B cell (primary cell): ENCODE measurements at places on chromosomes 7 and 10. TPM values are rescaled to one million over a fixed set of nuclear protein-coding genes. Genes with fewer than 3 reads are reported as not detected.

TMEM225B gene
- 0.86 and 1.6 TPM in 2 replicates for total RNA-seq

CTAGE8 gene
- 1.3 and 1.4 TPM in 2 replicates for total RNA-seq

BBIP1 gene
- 35.1 and 46.1 TPM in 2 replicates for total RNA-seq

- H3K4me3 ChIP-seq: peak overlapping the region; percentile 37
- no peaks in the 10 kb centered on the region for H3K27me3 ChIP-seq
- H3K36me3 ChIP-seq: no peaks in the 10 kb centered on the region
Measured at GRCh38 chr7:39971924-39972323, 21.9 kb downstream of the CDK13 start.

DNA sequence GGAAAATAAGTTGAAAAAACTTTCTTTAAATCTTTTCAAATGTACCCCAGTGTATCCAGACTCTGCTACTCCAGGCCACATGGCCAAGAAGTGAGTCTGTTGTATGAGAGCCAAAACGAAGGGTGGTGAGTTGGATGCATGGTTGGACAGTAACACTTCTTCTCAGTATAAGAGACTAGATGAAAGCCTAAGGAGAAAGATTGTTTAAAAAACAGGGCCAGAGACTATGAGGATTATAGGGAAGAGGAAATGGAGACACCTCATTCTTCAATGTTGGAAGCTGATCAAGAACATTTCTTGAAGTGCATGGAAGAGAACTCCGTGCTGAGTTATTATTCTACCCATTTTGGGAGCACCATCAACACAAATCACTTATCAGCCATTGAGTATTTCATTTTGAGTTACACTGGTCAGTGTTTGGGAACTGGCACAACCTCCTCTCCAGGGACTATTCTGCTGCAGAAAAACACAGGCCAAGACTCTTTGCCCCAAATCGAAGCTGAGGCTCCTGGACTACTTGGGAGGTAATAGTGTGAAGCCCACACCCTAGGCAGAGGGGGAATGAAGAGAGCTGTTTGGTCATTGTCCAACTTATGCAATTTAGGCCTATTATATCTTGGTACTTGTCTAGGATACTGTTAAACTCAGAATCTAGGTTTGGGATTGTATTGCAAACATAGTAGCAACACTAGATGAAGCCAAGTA lies 123.0 kb upstream of the SEC61G start:
- no peaks in the 10 kb centered on the region for H3K36me3 ChIP-seq
- no peak overlapping the region for H3K27ac ChIP-seq
- no peak for DNase-seq

DNA sequence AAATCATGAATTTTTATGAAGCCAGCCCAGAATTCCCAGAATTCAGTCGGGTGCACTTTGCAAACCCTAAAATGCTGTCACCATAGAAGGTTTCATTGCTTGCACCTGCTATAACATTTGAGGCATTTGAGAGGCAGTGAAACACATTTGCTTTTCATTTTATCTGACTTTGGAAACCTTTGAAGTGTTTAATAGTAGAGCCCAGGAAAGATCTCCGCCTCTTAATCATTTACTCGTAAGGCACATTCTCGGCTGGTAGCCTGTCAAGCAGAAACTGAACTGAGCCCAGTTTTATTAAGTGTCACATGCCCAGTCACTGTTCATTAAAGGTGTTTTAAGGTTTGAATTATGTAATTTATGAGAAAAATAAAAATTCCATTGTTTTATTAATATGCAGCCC lies 247.6 kb downstream of the EMX2 start:
- H3K27ac ChIP-seq: no peak overlapping the region
- H3K4me1 ChIP-seq: no peaks in the 10 kb centered on the region
- no peaks in the 10 kb centered on the region for H3K27me3 ChIP-seq

GRCh38 chr10:106474876-106475275 lies 689.6 kb downstream of the SORCS1 start:
- no peaks in the 10 kb centered on the region for H3K27me3 ChIP-seq
- H3K4me1 ChIP-seq: no peaks in the 10 kb centered on the region
- DNase-seq: no peak
- no peak overlapping the region for H3K27ac ChIP-seq
- no peak overlapping the region for H3K4me3 ChIP-seq

DNA sequence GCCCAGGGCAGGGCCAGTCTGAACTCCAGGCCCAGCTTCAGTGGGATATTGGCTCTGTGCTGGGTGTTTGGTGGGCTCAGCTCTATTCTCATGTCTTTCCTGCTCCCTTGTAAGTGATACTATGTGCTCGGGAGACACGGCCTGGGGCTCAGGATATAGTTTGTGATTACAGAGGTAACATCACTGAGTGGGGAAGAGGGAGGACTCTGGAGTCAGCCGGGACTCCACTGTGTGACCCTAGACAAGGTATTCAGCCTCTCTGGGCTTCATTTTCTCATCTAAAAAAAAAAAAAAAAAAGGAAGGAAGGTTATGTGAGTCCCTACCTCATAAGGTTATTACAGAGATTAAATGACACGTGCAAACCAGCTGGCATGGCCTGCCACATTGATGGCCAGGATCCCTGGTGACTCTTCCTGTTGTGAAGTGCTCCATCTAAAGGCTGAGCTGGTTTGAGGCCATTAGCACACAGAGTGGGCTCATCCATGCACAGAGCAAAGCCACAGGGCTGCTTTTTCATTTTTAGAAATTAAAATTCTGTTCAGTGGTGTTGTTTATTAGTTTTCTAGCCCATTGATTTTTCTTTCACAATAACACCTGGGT lies 15.7 kb downstream of the SLC13A4 start:
- no peak for DNase-seq
- no peaks in the 10 kb centered on the region for H3K27me3 ChIP-seq
- no peaks in the 10 kb centered on the region for H3K4me1 ChIP-seq
- no peak overlapping the region for H3K4me3 ChIP-seq

GRCh38 chr7:98133621-98134303 lies 27.1 kb downstream of the LMTK2 start:
- H3K4me1 ChIP-seq: peaks cover 74% of the 10 kb centered on the region
- H3K36me3 ChIP-seq: no peaks in the 10 kb centered on the region
- H3K4me3 ChIP-seq: no peak overlapping the region
- peaks cover 69% of the 10 kb centered on the region for H3K27me3 ChIP-seq
- no peak overlapping the region for H3K27ac ChIP-seq
